ENCODE measurements at places on chromosomes 3 and 15.

DNA sequence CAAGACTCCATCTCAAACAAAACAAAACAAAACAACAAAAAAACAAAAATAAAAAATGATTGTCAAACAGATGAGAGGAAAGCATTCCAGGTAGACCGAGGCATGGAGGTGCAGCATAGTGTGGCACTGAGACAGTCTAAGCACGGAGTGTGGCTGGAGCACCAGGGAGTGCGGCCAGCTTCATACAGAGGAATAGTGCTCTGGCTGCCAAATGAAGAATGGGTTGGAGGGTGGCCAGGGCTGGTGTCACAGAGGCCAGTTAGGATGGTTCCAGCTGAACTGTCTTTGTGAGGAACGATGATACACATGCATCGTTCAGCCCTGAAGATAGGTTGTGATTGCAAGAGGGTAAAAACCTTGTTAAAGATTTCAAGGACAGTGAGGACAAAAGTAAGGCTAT lies 28.3 kb downstream of the MITF start:
- DNase-seq, result no peak

GRCh38 chr3:152048831-152049230 lies 175.4 kb downstream of the SUCNR1 start:
- no peak for DNase-seq

DNA sequence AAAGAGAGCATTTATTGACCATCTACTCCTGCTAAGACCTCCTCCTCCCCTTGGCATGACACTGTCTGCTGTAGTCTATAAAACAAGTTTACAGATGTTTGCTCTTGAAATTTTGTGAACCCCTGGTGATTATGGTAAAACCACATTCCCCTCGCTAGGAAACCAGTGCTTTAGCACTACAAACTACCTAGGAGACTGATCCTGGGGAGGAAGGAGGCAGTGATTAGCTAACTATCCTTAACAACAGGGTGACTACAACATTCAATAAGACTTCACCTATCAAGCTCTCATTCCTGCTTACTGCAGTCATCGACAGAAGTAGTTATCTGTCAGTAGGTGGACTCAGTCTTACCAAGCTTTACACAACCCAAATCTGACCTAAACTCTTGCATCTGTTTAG lies 371.3 kb downstream of the TUSC7 start:
- no peak for DNase-seq

DNA sequence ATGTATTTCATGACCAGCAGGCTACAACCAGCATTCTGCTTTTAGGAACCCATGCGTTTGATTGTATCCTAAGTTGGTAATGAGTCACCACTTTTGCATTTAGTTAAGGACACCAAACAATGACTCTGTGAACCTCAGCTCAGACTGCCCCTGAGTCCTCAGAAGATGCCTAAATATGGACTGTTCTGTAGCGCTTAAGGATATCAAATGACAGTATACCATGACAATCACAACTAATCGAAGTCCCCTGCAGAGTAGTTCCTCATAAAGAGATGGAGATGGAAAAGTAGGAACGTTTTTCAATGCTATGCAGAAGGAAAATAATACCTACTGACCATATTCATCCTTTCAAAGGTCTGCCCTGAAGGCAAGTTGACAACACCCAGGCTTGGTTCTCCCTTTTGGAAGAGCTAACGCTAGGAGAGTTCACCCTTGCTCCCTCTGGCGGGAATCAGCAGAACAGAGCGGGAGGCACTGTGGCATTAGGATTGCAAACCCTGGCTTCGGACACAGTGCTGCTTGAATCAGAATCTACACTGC lies 508.6 kb downstream of the FHIT start:
- DNase-seq, result no peak

GRCh38 chr15:34650177-34650576 lies 66.7 kb upstream of the GOLGA8B start:
- DNase-seq, result no peak

DNA sequence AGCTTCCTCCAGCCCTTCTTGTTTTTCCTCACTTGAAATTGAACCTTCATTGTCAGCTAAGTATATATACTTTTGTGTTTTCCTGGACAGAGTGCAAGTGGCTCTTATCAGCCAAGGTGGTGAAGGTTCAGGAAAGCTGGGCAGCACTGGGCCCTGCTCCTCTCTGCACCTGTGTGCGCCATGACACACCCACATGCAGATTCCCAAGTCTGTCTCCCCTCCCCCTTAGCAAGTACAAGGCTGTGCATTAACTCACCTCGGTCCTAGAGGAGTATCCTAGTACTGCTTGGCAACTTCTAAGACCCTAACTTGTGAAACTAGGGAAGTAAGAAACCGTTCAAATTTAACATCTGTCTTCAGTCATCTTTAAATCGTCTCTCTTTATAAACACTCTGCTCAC lies 85.8 kb downstream of the SLC49A4 start:
- no peak for DNase-seq

DNA sequence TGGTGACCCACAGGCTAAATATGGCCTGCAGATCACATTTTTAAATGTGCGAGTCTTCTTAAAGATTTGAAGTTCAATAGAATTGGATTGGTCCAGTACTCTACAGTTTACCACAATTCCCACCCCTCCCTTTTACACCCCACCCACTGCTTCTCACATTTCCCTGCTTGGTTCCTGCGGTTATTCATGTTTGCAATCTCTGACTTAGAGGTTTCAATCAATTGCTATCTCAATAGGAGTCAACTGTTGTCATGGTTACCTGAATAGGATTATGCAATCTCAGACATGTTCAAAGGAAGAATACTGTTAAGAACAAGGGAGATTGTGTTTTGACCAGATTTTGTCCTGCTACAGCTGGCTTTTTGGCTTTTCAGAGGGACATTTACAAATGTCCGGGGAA lies 4.9 kb upstream of the C3orf49 start:
- no peak for DNase-seq

DNA sequence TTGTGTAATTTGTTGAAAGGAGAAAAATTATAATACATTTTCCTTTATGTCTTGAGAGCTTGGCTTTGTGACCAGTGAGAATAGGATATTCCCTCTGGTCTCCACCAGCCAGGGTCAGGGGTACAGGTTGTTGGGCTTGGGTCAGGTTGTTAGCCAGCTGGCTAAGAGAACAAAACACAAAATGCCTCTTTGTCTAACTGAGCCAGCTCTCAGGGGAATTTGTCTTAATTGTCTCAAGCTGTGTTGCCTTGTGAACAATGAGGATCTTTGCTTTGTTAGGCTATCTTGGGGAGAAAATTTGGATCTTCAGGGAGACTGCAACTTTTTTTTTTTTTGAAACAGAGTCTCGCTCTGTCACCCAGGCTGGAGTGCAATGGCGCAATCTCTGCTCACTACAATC lies 17.7 kb upstream of the GK5 start:
- no peak for DNase-seq

- DNase-seq, result no peak
These were observed 220.3 kb upstream of the STT3B start for GRCh38 chr3:31312400-31312799.

All from nucleus accumbens (tissue), 56 donors.